Daoy (cell line): ENCODE measurements at places on chromosomes 13 and 19. TPM values are rescaled to one million over a fixed set of nuclear protein-coding genes. Genes with fewer than 3 reads are reported as not detected.
A peak's percentile ranks its signal among the peaks of the same experiment; 100 is the strongest.

DNA sequence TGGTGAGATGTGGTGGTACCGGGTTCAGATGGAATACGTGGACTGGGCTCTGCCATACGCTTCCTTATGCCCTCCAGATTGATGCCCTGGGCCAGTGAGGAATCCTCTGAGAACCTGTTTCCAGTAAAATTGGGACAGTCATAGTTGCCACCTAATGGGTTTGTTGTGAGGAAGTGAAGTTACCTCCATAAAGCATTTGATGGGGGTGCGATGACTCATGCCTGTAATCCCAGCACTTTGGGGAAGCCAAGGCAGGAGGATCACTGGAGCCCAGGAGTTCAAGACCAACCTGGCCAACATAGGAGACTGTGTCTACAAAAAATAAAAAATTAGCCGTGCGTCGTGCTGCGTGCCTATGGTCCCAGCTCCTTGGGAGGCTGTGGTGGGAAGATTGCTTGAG lies 4.8 kb downstream of the SNRPA start:
- DNase-seq, result no peak

Gene ZNF546
- total RNA-seq, result 0.60 and 4.8 TPM in 2 replicates

Gene ZNF420
- total RNA-seq, result 8.7 and 9.7 TPM in 2 replicates

GRCh38 chr13:37409756-37410155 lies 188.8 kb downstream of the POSTN start:
- no peak for DNase-seq

DNA sequence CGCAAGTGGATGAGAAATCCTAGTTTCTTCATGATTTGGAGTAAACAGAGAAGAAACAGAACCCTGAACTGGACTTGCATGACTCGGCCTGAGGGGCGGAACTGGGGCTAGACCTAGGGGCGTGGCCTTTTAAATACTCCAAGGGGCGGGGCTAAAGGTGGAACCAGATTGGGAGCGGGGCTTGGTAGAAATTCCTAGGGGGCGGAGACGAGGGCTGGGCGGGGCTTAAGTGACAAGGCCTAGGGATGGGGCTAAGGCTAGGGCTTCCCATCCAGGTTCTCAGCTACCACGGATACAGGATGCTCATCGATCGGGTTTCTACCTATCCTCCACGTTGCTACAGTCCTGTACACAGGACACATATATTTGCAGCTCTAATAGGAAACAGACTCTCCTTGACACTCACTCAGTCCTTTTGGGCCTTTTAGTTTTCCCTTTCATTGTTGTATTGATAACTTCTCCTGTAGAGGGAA lies 372 bp upstream of the ZNF699 start:
- DNase-seq, result peak; percentile 93

Gene CEACAM4
- total RNA-seq, result not detected in 2 replicates

GRCh38 chr19:51822946-51823345 lies 28.0 kb downstream of the FPR3 start:
- no peak for DNase-seq

- DNase-seq, result no peak
Observed at GRCh38 chr19:54728167-54728566, 3.9 kb downstream of the KIR3DL3 start.

GRCh38 chr19:35907377-35907745 lies 734 bp downstream of the TYROBP start:
- no peak for DNase-seq

Gene DACT3
- 0.30 and 0.91 TPM in 2 replicates for total RNA-seq

DNA sequence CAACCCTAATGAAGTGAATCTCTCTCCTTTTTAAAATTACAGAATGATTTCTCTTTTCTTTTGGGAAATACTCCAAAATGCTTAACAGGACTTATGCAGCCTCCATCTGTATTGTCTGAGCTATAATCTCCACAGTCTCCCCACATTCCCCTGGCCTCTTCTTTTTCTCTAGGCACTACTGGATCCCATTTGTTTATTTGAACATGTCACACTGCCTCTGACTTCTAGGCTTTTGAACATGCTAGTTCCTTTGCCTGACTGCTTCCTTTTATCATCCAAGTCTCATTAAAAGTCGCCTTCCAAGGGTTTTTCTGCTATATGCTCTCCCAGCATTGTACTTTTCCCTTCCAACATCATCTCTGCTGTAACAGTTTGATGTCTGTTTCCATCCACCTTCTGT lies 548.7 kb downstream of the PCDH9 start:
- no peak for DNase-seq

DNA sequence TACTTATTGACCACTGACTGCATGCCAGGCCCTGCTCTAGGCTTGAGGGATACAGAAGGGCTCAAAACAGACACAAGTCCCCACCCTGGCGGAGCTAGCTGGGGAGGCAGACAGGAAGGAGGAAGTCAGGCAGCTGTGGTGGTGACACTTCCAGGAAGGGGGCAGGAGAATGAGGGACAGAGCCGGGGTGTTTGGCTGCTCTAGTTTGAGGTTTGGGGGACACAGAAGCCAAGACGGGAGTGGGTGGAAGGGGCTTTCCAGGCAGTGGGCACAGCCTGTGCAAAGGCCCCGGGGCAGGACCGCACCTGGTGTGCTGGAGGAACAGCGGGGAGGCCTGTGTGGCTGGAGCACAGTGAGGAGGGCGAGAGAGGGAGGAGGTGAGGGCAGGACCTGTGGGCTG lies 4.0 kb downstream of the MRPL54 start:
- no peak for DNase-seq

- no peak for DNase-seq
Observed at GRCh38 chr19:13128583-13128982, 10.5 kb downstream of the NACC1 start.

- no peak for DNase-seq
Observed at GRCh38 chr13:101660711-101661110, 208.2 kb downstream of the ITGBL1 start.

DNA sequence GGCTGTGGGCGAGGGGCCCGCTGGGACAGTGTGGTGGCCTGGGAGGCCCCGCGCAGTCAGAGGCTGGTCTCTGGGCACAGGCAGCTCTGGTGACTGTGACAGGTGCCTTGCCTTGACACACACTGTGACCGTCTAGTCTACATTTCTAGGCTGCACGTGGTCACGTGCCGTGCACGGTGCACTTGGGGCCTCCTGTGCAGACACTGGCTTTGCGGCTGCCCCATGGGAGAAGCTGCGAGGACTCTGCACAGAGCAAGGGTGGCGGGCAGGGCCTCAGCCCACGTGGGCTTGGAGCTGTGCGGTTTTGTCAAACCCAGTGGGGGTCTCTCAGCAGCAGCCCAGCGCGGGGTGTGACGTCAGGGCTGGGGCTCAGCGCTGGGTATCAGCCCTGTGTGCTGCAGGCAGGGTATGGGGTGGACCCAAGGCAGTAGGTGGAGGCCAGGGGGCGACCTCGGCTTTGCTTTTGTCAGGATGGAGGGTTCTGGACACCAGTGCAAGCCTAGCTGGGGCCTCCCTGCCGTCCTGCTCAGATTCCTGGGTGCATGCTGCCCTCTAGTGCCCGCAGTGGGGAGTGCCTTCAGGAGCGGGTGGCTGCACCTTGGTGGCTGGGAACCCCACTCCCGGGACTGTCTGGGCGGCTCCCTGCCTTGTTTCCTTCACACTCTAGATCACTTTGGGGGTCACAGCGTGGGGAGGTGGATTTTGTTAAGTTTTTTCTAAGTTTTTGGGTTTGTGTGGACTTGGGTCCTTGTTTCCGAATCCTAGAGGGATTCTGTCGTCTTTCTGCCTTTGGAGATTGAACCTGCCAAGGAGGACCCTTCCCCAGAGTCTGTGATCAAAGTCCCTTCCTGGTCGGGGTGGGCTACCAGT lies 62.6 kb downstream of the KDM4B start:
- DNase-seq, result peak; percentile 86

DNA sequence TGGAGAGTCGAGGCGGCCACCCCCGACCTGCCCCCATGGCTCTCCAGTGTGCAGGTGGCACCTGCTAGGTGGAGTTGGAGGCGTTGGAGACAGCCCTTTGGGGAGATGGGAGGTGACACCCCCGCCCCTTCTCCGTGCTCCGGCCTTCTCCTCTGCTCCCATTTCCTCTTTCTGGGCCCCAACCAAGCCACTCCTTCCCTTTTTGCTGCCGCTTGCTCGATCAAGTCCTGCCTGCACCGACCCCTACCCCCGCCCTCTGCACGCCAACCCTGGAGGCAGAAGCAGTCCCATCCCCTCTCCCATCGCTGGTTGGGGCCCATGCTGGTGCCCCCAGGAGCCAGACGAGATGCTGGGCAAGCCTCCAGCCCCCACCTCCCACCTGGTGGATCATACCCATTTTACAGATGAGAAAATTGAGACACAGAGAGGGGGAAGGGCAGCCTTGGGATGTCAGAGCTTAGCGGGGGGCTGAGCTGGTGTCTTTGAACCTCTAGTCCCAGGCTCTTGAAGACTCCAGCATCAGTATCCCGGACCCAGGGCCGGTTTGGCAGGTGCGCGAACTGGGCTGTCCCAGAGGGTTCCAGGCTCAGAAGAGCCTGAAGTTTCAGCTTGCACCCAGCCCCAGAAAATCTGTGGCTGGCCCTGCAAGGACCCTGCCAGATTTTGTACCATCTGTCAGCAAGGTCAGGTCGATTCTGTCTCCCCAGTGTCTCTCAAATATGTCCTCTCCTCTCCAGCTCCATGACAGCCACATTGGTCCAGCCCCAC lies 10.3 kb downstream of the GNA15 start:
- no peak for DNase-seq

- DNase-seq, result no peak
Observed at GRCh38 chr19:30065680-30066606, 123.9 kb downstream of the URI1 start.

DNA sequence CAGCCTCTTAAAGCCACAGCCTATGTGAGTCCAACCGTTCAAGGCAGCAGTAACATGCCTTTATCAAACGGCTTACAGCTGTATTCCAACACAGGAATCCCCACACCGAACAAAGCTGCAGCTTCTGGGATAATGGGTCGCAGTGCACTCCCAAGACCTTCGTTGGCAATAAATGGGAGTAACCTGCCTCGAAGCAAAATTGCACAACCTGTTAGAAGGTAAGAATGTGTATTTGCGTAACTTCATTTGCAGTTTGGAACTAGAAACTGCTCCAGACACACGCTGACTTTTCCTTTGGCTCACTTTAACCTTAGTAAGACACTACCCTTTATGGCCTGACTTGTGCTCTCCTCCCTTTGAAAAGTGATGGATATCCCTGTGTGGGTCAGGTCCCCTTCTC lies 63.4 kb downstream of the SLAIN1 start:
- no peak for DNase-seq
